H9 (cell line): ENCODE measurements at places on chromosomes 13 and 19. TPM values are rescaled to one million over a fixed set of nuclear protein-coding genes. Genes with fewer than 3 reads are reported as not detected.

Gene CEACAM4
- not detected in 2 replicates for total RNA-seq

- H3K27ac ChIP-seq: no peak overlapping the region
- H3K4me3 ChIP-seq: no peak overlapping the region
- peaks cover 12% of the 10 kb centered on the region; the same call in 1 of the 2 replicates for H3K4me1 ChIP-seq
- DNase-seq: no peak
- peaks cover 8% of the 10 kb centered on the region; the same call in 2 of the 3 replicates for H3K36me3 ChIP-seq
Observed at GRCh38 chr19:17127671-17128070, 52.1 kb downstream of the MYO9B start.

DNA sequence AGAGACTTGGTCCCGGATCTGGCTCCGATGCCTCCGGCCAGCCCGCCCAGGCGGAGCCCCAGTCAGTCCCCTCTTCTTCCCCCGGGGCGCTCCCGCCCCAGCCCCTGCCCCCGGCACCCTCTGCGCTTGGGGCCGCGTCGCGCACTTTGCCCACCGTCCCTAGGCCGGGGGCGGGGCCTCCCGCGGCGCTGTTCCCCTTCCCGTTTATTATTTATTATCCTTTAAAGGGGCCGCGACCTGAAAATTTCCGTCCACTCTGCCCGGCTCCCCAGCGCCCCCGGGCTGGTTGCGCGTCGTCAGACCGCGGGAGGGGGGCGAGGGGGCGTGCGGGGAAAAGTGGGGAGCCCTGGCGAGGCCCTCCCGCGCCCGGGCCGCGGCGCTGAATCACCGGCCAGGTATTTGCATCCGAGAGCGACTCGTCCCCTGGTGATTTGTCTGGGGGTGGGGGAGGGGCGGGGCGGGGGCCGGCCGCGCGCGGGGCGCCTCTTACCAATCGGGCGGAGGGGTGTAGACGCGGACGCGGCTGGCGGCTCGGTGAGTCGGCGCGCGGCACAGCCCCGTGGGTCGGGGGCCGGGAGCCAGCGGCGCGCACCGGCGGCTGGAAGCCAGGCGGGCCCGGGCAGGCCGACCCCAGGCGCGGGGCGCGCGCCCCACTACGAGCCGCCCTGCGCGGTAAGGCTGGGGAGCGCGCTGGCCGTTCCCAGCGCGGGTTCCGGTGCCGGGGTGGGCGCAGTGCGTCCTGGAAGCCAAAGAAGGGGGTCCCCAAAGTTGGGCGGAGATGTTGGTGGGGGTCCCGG, at the start of gene ARID3A:
ARID3A (plus strand) TSS at position 510 of the 797 bp plus-strand sequence. CDS start 3,494 bp downstream, outside the sequence.
- peak within 1 kb of the TSS; percentile 91 for H3K4me3 ChIP-seq
- DNase-seq: peak; percentile 88
- H3K27me3 ChIP-seq: peaks cover 6% of the 10 kb centered on the region; the same call in 1 of the 2 replicates
- peaks cover 14% of the 10 kb centered on the region for H3K36me3 ChIP-seq
- H3K27ac ChIP-seq: no peak within 1 kb of the TSS

GRCh38 chr13:80265348-80265747, 75.6 kb downstream of the SPRY2 start:
- H3K27me3 ChIP-seq: no peaks in the 10 kb centered on the region
- no peak overlapping the region for H3K4me3 ChIP-seq
- no peaks in the 10 kb centered on the region for H3K4me1 ChIP-seq
- no peak overlapping the region for H3K27ac ChIP-seq

- H3K4me3 ChIP-seq: no peak overlapping the region
- H3K27ac ChIP-seq: no peak overlapping the region
- DNase-seq: no peak
- peaks cover 2% of the 10 kb centered on the region; the same call in 1 of the 2 replicates for H3K27me3 ChIP-seq
Observed at GRCh38 chr13:51820016-51820597, 16.1 kb upstream of the DHRS12 start.

GRCh38 chr19:32203161-32203560, 142.2 kb upstream of the ZNF507 start:
- DNase-seq: no peak
- H3K4me1 ChIP-seq: no peaks in the 10 kb centered on the region
- H3K27me3 ChIP-seq: no peaks in the 10 kb centered on the region
- H3K4me3 ChIP-seq: no peak overlapping the region
- no peak overlapping the region for H3K27ac ChIP-seq
- no peaks in the 10 kb centered on the region for H3K36me3 ChIP-seq

- no peak for DNase-seq
- no peaks in the 10 kb centered on the region for H3K27me3 ChIP-seq
- no peak overlapping the region for H3K4me3 ChIP-seq
- no peak overlapping the region for H3K27ac ChIP-seq
- H3K36me3 ChIP-seq: peaks cover 21% of the 10 kb centered on the region; the same call in 2 of the 3 replicates
- H3K4me1 ChIP-seq: no peaks in the 10 kb centered on the region
Observed at GRCh38 chr19:50261446-50261970, 58.1 kb downstream of the MYH14 start.
